ENCODE measurements at places on chromosomes 3 and 15. TPM values are rescaled to one million over a fixed set of nuclear protein-coding genes. Genes with fewer than 3 reads are reported as not detected.

TRANK1 gene
- total RNA-seq = 4.9 TPM

PLS1 gene
- total RNA-seq = 1.2 TPM

SNURF gene
- 33.8 TPM for total RNA-seq

B3GNT5 gene
- total RNA-seq = 6.3 TPM

CAV3 gene
- not detected for total RNA-seq

CPOX gene
- 15.8 TPM for total RNA-seq

FRMD4B gene
- 20.1 TPM for total RNA-seq

LRRC2 gene
- 1.1 TPM for total RNA-seq

CFAP161 gene
- 0.40 TPM for total RNA-seq

AMIGO3 gene
- total RNA-seq = 0.27 TPM

RLBP1 gene
- not detected for total RNA-seq

PPP1R14D gene
- not detected for total RNA-seq

SEMA7A gene
- 1.1 TPM for total RNA-seq

CCDC39 gene
- total RNA-seq = not detected

ABHD17C gene
- total RNA-seq = 1.8 TPM

SMCO1 gene
- not detected for total RNA-seq

PLXNB1 gene
- 134 TPM for total RNA-seq

CYP19A1 gene
- not detected for total RNA-seq

HRH1 gene
- total RNA-seq = 14.4 TPM

CKMT1A gene
- total RNA-seq = 0.40 TPM

ABTB1 gene
- total RNA-seq = 39.7 TPM

TMCO5A gene
- not detected for total RNA-seq

RETNLB gene
- total RNA-seq = not detected

P2RY12 gene
- total RNA-seq = 6.6 TPM

NIT2 gene
- 39.7 TPM for total RNA-seq

AADACL2 gene
- 0.54 TPM for total RNA-seq

SCN5A gene
- total RNA-seq = not detected

FAH gene
- total RNA-seq = 7.9 TPM

OR5K2 gene
- total RNA-seq = not detected

LZTFL1 gene
- total RNA-seq = 30.9 TPM

AGTR1 gene
- total RNA-seq = 18.5 TPM

Data from gastroesophageal sphincter (tissue), 4 donors.